ENCODE measurements at places on chromosomes 13 and 19. TPM values are rescaled to one million over a fixed set of nuclear protein-coding genes. Genes with fewer than 3 reads are reported as not detected.

Gene OR1M1
- not detected for total RNA-seq

Gene PARP4
- 41.5 TPM for total RNA-seq

Gene RASGRP4
- 0.24 TPM for total RNA-seq

Gene SMIM44
- total RNA-seq: not detected

Gene CEACAM3
- total RNA-seq: not detected

Gene PRR22
- 1.8 TPM for total RNA-seq

Gene PLEKHF1
- total RNA-seq: 4.4 TPM

Gene ZNF578
- total RNA-seq: 0.24 TPM

Gene AP1M2
- 61.5 TPM for total RNA-seq

Gene TMEM205
- total RNA-seq: 45.1 TPM
